SK-MEL-5 (cell line): ENCODE measurements at places on chromosomes 3 and 15.

- no peak for DNase-seq
Observed at GRCh38 chr15:66459818-66460615, 37.5 kb downstream of the SNAPC5 start.

- DNase-seq, result no peak
Observed at GRCh38 chr3:103057003-103057402, 622.2 kb downstream of the ZPLD1 start.

DNA sequence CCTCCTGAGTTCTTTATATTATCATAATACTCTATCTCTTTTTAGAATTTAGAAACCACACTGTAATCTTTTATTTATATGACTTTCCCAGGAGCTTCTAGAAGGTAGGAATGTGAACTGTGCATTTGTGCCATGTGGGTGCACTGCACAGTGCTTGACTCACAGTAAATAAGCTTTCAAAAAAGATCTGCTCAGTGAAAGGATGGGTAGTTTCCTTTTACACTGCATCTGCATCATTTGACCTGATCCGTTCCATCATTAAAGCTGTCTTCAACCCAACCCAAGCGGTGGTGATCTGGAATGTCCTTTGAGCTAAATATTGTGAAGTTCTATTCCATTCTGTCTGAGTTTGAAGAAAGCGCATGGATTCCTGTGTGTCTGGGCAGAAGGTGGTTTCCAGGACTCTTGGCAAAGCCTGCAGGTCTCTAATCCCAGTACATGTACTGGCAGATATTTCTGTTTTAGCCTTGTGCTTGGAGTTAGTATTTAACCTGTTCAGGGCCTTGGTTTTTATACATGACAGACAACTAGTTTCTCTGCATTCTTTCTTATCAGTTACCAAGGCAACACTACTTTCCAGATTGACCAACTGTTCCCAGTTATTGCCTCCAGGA lies 96.7 kb downstream of the DHX30 start:
- DNase-seq, result no peak

DNA sequence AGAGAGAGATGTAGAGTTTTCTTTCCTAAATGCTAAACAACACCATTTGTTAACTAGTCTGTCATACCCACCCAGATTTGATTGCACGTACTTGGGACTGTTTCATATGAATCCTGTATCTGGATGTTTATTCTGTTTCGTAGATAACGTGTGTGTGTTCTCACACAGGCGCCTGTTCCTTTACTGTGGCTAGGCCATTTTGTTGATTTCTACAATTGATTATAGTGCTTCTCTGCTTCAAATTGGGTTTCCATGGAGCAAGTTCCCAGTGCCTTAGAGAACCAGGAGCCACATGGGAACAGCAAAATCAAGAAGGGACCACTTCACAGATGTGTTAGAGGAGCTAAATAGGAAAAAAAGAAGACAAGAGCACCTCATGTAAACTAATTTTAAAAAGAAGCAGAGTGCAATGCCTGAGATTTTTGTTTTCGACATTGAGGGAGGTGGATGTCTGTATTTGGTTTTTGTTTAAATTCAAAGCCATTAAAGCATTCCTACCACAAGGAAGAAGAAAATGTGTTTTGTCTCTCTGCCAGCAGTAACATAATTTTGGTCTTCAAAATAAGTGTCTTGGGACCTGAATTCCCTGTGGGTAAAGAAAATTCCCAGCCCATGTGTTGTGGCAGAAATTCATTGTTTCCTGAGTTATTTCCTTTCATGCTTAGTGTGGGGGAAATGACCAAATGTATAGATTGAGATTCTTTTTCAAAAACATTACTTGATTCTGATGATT lies 424.0 kb upstream of the C2CD4B start:
- DNase-seq, result no peak

DNA sequence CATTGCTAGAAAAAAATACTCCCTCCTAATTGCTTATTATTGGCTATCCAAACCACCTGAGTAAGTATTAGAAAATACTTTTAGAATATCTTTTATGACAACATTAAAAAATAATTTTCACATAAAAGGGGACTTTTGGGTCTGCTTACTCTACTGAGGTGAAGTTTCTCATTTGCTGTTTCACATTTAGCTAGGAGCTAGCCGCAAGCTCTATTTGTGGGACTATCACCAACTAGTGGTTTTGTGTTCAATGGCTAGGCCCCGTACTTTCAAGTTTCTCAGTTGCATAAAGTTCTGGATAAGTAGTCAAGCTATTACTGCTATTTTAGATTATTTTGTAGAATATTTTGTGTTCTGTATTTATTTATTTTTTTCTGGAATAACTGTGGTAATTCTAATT lies 244.2 kb upstream of the SLITRK3 start:
- DNase-seq, result no peak

GRCh38 chr15:27272427-27272826 lies 301.4 kb downstream of the GABRG3 start:
- no peak for DNase-seq

- no peak for DNase-seq
Observed at GRCh38 chr3:68571321-68571720, 361.0 kb downstream of the TAFA4 start.

- no peak for DNase-seq
Observed at GRCh38 chr3:76083992-76084391, 298.6 kb upstream of the ZNF717 start.

- DNase-seq, result peak; percentile 33
Observed at GRCh38 chr3:126961191-126961790, 21.6 kb upstream of the PLXNA1 start.

DNA sequence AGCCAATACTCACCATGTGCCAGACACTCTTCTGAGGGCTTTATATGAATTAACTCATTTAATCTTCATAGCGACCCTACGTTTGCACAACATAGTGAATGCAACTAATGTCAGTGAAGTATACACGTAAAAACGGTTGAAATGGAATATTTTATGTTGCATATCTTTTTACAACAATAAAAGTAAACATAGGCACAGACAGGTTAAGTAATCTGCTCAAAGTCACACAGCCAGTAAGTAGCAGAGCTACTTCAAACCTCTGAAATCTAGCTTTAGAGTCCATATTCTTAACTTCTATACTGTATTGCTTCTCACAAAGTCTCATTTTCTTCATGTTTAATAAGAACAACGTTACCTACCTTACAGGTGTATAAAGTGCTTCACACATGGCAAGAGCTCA lies 1.6 kb downstream of the SEC11A start:
- DNase-seq, result no peak

- DNase-seq, result no peak
Observed at GRCh38 chr3:55826731-55827496, 339.8 kb upstream of the WNT5A start.

DNA sequence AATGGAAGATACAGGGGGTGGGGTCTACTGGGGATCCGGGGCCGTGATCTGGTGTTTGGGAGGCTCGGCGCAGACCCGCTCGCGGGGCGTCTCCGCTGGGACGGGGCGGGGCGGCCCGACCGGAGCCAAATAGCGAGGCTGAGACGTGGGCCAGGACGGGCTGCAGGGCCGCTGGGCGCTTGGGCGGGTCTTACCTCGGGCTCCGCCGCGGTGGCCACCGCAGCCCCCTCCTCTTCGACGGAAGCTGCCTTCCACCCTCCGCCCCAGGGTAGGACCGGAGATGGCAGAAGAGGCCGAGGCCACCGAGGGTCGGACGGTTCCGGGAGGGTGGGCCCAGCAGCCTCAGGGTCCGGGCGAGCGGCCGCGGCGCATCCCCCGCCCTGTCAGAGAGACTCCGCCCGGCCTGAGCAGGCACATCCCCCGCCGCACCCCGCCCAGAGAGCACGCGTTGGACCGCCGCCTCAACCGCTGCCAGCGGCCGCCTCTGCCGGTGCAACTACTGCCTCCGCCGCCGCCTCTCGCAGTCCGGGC lies 399 bp downstream of the MYO9A start:
- DNase-seq, result peak; percentile 81

DNA sequence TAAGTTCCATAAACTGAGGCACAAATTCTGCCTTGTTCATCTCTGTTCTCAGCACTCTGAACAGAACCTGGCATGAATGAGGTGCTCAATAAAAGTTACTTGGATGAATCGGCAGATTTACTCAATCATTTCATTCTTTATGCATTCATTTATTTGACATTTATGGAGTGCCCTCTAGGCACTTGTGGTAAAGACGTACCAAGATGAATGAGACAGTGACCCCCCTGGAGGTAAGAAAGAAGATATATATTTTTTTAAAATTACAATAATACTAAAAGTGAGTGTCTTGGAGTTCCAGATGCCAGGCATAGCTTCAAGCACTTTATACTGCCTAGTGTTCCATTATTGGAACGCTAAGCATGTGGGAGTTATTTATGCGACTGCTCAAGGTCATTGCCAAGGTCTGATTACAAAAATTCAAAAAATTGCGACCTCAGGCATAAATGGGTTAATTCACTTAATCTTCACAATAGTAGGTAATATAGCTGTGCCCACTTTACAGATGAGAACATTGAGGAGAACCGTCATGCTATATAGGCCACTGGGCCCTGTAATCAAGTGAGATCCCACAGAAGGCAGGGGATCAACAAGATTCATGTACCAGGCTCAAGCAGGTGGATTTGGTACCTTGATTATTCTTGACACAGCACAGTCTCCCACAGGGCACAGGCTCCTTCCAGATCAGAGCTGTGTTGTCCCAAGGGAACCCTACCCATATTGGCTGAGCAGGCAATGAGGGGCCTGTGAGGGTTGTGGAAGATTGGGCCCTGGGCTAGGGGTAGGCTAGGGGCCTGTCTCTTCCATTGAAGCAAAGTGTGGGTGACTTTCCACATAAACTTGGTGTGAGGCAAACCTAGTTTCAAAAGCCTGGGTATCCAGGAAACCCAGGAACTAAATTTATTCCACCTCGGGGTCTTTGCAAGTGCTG lies 10.7 kb downstream of the XIRP1 start:
- peak; percentile 48 for DNase-seq

GRCh38 chr3:150238995-150239619 lies 169.0 kb upstream of the TSC22D2 start:
- DNase-seq, result peak; percentile 70

- DNase-seq, result no peak
Observed at GRCh38 chr3:134072881-134073582, 43.3 kb upstream of the SLCO2A1 start.

DNA sequence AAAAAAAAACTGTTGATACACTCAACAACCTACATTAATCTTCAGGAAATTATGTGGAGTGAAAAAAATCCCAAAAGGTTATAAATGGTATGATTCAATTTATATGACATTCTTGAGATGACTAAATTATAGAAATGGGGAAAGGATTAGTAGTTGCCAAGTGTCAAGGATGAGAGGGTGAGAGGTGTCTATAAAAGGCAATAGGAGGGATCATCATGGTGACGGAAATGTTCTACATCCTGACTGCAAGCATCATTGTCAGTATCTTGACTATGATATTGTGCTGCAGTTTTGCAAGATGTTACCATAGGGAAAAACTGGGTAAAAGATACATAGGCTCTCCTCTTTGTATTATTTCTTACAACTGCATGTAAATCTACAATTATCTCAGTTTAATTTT lies 125.6 kb downstream of the FRMD5 start:
- DNase-seq, result no peak

GRCh38 chr15:68400066-68400456 lies 31.9 kb downstream of the ITGA11 start:
- no peak for DNase-seq

DNA sequence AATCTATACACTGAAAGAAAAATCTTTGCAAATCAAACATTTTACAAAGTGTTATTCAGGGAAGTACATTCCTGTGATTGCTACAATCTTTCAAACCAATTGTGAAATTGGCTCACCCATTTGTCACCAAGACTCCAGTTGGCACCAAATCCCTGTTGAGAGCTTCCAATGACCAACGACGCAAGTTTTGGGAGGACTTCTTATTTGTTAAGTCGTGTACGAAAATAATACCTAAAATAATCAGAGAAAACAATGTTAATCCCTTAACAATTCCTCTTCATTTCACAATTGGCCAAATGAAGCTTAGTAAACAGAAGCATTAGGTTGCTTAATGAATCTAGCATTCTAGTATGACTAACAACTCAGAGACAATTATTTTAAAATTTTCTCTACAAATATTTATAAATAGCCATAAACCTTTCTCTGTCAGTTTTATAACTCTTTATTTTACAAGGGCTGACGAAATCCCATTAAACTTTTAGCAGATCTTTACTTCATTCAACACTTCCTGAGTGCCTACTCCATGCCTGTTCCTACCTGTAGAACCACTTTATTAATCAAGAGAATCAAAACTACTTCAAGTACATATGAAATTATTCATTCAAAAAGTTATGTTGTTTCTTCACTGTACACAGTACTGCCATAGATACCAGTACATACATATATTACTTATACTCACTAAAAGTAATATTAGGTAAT lies 24.0 kb upstream of the HGD start:
- no peak for DNase-seq

- DNase-seq, result no peak
Observed at GRCh38 chr3:111610612-111611054, 15.5 kb upstream of the ZBED2 start.

DNA sequence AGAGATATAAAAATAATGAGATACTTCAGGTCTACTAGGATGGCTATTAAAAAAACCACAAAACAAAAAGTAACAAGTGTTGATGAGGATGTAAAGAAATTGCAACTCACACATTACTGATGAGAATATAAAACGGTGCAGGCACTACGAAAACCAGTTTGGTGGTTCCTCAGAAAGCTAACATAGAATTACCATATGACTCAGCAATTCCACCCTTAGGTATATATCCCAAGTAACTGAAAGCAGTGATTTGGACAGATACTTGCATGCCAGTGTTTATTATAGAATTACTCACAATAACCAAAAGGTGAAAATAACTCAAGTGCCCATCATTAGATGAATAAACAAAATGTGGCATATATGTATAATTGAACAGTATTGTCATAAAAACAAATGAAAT lies 87.5 kb upstream of the MELTF start:
- no peak for DNase-seq

GRCh38 chr3:2897821-2898220 lies 212.4 kb downstream of the IL5RA start:
- no peak for DNase-seq

- no peak for DNase-seq
Observed at GRCh38 chr3:138172625-138173024, 2.1 kb downstream of the DBR1 start.

DNA sequence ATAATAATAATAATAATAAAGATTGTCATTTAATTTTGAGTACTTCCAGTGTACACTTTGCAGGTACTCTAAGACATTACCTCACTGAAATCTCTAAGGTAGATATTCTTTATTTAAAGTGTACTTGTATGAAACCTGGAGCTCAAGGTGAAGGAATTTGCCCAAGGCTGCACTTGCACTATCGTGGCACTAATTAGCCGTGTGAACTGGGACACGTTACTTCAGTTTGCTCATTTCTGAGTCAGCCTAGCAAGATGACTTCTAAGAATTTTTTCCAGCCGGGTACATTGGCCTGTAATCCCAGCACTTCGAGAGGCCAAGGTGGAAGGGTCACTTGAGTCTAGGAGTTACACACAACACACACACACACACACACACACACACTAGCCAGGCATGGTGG lies 33.5 kb downstream of the MLH1 start:
- no peak for DNase-seq

DNA sequence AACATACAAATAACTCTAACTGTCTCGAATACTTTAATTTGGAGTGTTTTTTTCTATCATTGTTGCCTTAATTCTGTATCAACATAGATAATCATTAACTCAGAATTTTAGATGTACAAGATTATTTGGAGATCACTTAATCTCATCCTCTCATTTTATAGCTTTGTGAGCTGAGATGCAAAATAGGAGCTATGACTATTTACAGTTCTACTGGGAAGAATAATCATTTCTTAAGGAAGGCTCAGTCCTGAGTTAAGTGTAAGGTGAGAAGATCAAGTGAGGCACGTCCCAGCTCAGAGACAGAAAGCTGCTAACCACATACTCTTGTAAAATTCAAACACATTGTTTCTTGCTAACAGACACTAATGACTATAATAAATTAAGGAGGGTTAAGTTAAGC lies 66.2 kb downstream of the CCDC54 start:
- no peak for DNase-seq
